ENCODE measurements at places on chromosomes 3 and 15. TPM values are rescaled to one million over a fixed set of nuclear protein-coding genes. Genes with fewer than 3 reads are reported as not detected.

GRCh38 chr15:48914717-48915116 lies 36.8 kb downstream of the EID1 start:
- DNase-seq: no peak

GRCh38 chr3:177948716-177949425 lies 587.4 kb upstream of the KCNMB2 start:
- DNase-seq: no peak

GRCh38 chr15:58805095-58805494 lies 34.0 kb downstream of the MINDY2 start:
- no peak for DNase-seq

GRCh38 chr3:116920826-116921610 lies 211.4 kb downstream of the TUSC7 start:
- DNase-seq: no peak

DNA sequence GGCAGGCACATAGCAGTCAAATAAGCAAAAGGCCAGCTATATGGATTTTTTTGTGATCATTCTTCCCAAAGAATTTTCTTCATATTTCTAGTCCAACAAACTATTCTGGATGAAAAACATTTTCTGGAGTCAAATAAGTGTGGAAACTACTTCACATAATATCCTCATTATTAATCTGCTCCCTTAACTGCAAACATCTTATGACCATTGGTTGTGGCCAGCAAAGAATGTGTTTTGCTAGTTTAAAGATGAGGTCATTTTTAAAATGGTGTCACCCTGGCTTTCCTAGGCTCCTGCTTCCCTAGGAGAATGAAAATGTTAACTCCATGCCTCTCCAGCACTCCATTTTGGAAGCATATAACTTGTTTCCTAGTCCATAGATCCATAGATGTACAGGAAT lies 118.8 kb downstream of the SST start:
- DNase-seq: no peak

DNA sequence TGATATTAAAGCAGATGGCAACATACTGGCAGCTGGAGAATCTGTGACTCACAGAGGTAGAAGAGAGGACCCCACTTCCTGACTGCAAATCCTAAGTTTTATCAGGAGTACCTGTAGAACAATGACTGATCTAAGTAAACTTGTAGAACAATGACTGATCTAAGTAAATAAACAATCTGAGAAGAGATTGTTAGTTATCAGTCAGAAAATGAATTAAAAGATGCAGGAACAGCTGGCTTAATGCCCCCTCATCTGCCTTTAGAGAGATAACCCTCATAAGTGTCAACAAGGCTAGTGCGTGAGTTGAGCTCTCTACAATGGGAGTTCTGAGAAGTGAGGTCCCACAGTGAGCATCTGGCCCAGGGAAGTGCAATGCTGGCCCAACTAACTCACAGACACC lies 14.6 kb downstream of the ACAD11 start:
- no peak for DNase-seq

DNA sequence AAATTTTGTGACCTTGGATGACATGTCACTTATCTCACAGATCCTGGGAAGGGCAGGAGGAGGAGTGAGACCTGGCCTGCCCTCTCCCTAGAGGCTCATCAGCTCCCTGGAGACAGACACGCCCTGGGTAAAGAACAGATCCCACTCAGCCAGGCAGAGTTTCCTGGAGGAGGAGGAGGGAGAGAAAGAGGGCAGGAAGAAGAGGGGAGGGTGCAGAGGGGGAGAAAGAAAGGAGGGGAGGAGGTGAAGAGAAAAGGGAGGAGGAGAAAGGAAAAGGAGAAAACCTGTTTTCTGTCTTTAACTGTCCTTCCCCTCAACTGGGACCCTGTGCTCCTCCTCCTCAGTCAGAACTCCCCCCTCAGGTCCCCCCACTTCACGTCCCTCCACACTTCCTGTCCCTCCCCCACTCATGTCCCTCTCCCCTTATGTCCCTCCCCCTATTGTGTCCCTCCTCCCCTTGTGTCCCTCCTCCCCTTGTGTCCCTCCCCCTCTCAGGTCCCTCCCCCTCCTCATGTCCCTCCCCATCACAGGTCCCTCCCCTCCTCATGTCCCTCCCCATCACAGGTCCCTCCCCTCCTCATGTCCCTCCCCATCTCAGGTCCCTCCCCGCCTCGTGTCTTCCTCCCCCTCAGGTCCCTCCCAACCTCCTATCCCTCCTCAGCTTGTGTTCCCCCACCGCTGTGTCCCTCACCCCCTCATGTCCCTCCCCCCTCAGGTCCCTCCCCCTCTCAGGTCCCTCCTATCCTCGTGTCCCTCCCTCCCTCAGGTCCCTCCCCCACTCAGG lies 52.3 kb upstream of the CGNL1 start:
- DNase-seq: no peak

- DNase-seq: no peak
Measured at GRCh38 chr3:5078151-5078550, 43.9 kb upstream of the ARL8B start.

DNA sequence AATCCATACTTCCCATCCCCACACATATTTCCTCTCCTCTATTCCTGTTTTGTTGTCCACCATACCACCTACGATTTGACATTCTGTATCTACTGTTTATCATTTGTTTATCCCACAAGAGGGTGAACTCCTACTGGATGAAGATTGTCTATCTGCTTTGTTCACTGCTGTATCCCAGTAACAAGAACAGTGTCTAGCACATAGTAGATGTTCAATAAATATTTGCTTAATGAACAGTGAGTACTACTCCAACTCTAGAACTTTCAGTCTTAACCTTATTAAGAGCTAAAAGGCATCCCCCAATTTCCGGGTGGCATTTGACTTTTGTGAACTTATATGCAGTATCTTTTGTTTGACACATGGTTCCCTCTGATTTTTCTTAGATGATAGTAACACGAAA lies 1.3 kb downstream of the PYGO1 start:
- no peak for DNase-seq

GRCh38 chr3:33482111-33482521 lies 41.9 kb upstream of the UBP1 start:
- no peak for DNase-seq

GRCh38 chr3:108031895-108032294 lies 58.9 kb downstream of the CD47 start:
- DNase-seq: no peak

The GALNT15 gene
- 15.5 TPM for total RNA-seq

The P2RY14 gene
- total RNA-seq: 0.68 TPM

The CFAP161 gene
- total RNA-seq: 0.57 TPM

The GOLGA8N gene
- total RNA-seq: 19.7 TPM

The ZBTB11 gene
- 19.1 TPM for total RNA-seq

The ZNF717 gene
- 29.5 TPM for total RNA-seq

The STAC gene
- 20.4 TPM for total RNA-seq

The RBMS3 gene
- 79.3 TPM for total RNA-seq

The ALDH1L1 gene
- total RNA-seq: 129 TPM

The GNL3 gene
- 174 TPM for total RNA-seq
